Stimulated activated CD4-positive, alpha-beta T cell treated with anti-CD3 and anti-CD28 coated beads, Interleukin-12 subunit alpha, Interleukin-12 subunit beta, amount 100 ng/mL, for 4 hours (primary cell): ENCODE measurements at places on chromosomes 1 and 21.

DNA sequence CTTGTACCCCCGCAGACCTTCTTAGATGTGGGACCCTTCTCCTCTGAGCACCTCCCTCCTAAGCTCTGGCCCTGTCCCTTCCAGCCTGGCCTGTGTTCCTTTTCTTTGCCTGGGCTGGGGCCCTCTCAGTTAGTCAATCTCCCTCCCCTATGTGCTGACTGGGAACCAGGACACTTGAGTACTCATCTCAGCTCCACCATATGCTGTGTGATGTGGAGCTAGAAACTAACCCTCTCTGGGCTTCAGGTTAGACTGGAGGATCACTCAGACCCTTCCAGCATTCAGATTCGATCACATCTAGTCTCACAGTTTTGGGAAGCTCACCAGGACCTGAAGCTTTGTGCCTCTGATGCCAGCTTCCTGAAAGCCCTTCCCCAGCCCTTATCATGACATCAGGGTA is 40.6 kb downstream of the TRIM62 start:
- no peak for DNase-seq

- no peak for DNase-seq
These were observed 10.1 kb upstream of the MAP1LC3C start for GRCh38 chr1:242008826-242009495.

DNA sequence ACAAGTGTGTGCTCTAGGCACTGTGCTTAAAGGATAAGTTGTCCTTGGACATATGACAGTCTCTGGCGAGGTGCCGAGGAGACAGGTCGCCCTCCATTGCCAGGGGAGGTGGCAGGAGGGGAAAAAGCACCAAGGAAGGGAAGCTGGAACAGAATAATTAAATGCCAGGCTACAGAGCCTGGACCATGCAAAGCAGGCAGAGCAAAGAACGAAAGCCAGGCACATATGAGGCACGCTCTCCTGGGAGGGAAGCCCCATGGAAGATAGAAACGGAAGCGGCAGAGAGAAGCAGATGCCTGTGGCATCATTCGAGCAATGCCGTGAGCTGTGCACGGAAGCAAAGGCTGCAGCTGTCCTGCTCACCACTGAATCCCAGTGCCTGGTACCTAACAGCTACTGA is 91.2 kb downstream of the JAK1 start:
- DNase-seq: no peak

DNA sequence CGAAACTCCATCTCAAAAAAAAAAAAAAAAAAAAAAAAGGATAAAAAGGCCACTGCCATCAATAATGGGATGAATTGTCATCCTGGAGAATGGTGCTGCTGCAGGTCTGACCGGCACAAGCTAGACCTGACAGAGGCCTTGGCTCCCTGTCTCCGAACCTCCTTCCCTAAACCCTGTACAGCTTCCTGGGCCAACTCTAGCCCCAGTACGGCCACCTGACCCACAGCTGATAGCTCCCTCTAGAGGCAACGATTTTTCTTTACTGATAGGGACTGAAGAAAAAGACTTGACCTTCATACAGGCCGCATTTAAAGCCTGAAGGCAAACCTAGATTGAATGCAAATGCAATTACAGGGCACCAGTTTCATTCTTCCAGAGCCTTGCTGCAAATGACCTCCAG is 30.7 kb downstream of the NOL9 start:
- no peak for DNase-seq

DNA sequence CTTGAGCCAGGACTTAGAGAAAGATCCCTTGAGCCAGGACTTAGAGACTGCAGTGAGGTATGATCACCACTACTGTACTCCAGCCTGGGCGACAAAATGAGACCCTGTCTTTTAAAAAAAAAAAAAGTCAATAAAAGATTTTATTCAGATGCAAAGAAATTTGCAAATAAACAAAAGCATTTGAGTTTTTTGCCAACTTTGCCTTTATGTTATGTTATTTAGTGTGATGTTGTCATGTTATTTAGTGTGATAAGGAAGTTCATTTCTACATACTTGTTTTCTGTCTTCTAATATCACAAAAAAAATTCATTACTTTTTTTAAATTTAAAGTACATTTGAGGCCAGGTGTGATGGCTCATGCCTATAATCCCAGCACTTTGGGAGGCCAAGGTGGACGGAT is 9.0 kb downstream of the RAD54L start:
- DNase-seq: no peak

DNA sequence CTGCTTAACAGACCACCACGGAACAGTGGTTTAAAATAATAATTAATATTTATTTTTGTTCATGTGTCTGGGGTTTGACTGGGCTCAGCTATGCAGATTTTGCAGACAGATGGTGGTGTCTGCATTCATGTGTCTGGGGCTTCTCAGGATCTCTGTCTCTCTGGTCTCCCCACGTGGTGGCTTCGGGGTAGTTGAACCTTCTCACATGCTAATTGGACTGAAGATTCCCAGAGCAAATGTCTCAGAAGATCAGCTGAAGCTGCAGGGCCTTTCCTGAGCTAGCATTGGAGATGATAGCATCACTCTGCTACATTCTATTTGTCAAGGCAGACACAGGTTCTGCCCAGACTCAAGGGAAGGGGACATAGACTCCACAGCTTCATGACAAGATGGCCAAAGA is 109.1 kb upstream of the DNAH14 start:
- no peak for DNase-seq

GRCh38 chr1:243349128-243349527 is 93.3 kb downstream of the SDCCAG8 start:
- DNase-seq: no peak

GRCh38 chr1:101971304-101971703 is 25.4 kb downstream of the OLFM3 start:
- no peak for DNase-seq

GRCh38 chr1:64766429-64766828 is 21.6 kb downstream of the RAVER2 start:
- DNase-seq: no peak

DNA sequence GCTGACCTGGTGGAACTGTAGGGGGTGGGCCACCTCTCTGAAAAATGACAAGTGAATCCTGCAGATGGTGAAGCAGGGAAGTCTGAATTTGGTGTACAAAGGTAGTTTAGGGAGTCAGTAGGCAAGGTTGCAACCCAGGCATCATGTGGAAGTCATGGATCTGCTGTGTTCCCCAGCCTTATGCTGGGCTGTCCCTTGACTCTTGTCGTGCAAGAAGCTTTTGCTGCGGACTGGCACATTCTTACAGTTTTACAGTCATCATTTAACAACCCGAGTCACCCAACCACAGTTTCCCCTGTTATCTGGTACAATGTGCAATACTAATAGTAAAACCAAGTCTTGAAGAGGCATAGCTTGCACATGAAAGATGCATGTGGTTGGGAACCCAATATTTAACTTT is 13.2 kb downstream of the RHOU start:
- DNase-seq: no peak

- DNase-seq: no peak
These were observed 75.0 kb downstream of the ATP6V1G3 start for GRCh38 chr1:198465201-198466144.

- no peak for DNase-seq
These were observed 428.6 kb downstream of the PTPRC start for GRCh38 chr1:199067483-199067882.
